Activated naive CD4-positive, alpha-beta T cell treated with Interleukin-2 at 50 U/mL for 16 hours (primary cell): ENCODE measurements at places on chromosomes 13 and 19.

DNA sequence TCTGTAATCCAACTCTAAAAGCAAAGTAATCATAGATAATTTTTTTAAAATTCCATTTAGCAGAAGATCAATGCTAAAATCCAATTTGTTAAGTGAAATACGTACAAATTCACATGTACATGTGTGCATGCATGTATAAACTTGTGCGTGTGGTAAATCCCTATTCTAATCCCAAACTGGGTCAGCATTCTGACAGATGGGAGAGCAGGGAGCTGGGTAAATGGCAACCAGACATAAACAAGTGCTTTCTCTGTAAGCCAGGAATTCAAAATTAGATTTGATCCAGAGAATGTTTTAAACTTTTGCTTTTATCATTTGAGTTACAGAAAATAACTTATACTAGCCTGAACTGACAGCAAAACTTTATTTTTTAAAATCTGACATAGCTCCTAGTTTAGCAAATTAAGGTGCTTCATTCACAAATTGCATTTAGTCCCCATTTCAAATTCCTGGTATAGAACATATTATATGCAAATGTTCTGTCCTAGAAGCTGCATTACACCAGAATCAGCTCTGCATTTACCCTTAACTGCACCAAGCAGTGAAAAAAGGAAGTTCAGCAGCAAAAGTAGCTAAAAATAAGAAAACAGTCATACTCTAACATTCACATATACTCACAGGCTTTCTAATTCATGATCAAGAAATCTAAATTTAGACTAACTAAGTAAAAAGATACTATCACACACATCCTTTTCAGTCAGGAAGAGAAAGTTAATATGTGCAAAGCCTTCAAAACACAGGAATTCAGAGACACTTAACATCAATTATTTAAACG, 32.6 kb downstream of the UBL3 start:
- DNase-seq, result no peak

- DNase-seq, result no peak
These were observed 24.8 kb downstream of the UPF1 start for GRCh38 chr19:18856385-18857126.

- DNase-seq, result no peak
These were observed 593 bp downstream of the ZNF135 start for GRCh38 chr19:58059671-58060078.

DNA sequence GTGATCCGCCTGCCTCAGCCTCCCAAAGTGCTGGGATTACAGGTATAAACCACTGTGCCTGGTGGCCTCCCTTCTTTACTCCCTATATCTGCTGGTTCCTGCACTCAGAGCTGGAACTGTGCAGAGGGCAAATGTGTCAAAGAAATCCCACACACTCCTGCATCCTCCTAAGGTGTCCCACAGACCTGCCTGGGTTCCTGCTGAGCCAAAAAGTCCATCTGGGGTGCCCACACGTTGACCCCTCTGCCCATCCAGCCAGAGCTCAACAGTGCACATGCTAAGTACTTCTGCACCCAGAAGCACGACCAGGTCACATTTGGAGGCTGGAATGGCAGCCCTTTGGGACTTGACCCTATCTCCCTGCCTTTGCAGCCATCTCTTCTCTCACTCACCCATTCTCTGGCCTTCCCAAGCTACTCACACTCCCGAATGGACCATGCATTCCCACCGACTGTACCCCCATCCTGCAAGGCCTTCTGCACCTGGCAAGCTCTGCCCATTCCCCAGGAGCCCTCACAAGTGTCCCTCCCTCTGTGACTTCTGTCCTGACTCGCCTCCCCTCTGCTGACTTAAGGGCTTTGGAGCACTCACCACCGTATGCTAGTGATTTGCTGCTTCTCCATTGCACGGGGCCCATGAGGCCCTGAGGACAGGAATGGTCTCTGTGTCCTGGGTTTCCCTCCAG, 152.1 kb downstream of the KCTD15 start:
- no peak for DNase-seq

GRCh38 chr19:13234518-13234917, 84.3 kb downstream of the IER2 start:
- peak; percentile 60 for DNase-seq

GRCh38 chr19:11457115-11457514, 21.7 kb downstream of the PRKCSH start:
- no peak for DNase-seq

DNA sequence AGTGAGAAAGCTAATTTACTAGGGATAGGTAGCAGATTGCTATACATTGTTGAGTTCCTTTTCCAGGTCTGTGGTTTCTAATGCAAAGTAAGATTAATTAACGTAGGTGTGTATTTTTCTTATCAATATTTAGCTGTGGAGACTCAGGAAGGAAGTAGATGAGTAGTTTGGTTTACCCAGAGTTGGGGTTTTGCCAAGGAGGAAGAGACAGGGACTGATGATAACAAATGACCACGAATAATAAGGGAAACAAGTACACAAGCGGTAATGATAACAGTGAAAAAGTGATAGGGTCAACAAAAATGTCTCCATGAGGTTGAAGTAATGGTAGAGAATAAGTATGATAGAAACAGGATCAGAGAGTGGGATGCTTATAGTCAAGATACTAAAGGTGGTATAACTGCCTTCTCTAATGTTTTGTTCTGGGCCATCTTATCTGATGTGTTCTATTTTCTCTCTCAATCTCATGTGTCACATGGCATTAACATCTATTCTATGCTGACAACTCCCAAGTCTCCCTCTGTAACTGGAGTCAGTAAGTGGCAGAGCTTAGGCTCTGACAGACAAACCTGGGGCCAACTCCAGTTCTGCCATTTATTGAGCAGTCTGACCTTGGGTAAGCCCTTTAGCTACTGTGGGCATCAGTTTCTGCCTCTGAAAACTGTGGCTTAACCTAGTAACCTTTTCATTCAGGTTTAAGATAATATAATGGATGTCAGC, 8.8 kb downstream of the OBI1 start:
- DNase-seq, result no peak

DNA sequence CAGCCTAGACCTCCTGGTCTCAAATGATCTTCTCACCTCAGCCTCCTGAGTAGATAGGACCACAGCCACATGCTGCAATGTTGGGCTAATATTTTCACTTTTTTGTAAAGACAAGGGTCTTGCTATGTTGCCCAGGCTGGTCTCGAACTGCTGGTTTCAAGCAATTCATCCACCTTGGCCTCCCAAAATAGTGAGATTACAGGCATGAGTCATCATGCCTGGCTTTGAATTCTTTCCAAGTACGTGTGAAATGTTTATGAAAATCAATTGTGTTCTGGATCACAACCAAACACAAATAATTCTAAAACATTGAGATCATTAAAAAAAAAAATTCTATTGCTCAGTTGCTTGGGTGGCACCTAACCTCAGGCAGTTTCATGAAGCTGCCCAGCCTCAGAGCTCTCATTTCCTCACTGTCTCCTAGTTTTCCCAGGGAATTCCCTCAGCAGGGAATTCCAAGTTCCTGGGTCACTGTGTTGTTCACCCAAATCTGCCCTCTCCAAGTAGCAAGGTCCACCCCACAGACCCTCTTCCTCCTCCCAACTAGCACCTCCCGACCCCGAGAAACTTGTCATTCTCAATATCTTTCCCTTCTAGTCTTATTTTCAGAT, 44.8 kb downstream of the ING1 start:
- no peak for DNase-seq

DNA sequence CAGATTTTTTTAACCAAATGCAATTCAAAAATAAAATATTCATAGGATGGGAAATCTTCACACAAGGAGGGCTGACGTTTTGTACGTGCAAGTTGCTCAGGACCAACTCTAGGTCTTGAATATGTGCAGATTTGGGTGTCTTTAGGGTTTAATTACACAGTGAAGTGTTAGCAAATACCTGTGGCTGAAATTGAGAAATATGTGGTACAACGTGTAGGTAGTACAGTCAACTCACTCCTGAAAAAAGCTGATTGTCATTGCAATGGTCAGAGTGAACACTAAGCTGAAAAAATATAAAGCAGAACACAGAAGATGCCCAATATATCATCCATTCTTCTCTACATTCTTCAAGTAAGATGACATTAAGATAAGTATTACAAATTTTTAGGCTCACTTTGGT, 314.3 kb downstream of the SLITRK1 start:
- no peak for DNase-seq

DNA sequence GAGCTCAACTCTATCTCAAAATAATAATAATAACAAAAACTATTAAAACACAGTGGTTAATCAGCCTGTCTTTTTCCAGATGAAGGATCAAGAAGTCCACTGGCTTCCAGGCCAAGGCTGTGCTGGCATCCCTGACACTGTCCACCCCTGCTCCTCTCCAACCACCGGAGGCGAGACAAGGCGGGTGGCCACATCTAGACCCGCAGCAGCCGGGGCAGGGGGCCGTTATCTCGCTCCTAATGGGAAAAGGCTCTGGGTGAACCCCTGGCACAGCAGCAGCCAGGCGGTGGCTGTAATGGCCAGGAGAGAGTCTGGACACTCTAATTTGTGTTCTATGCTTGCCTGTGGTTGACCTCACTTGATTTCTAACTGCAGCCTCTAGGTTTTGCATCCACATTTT, 158.0 kb upstream of the SOX1 start:
- DNase-seq, result no peak

- no peak for DNase-seq
These were observed 118.4 kb downstream of the RAB20 start for GRCh38 chr13:110442930-110443621.

DNA sequence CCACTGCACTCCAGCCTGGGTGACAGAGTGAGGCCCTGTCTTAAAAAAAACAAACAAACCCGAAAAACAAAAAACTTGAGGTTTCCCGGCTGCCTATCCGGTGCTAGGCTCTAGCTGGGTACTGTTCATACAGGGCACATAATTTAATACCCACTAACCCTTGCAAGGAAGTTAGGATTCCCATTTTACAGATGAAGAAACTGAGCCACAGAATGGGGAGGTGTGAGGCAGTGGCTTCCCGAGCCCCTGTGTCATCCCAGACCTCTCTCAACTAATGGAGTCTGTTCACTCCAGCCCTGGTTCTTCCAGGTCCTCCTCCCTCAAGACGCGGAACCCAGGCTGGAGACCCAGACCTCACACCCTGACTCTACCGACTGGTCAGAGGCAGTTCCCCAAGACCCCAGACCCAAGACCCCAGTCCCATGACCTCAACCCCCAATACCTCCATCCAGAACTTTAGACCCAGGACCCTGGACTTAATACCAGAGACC, 576 bp downstream of the APBA3 start:
- peak; percentile 10 for DNase-seq

- DNase-seq, result no peak
These were observed 13.0 kb downstream of the BRME1 start for GRCh38 chr19:13892870-13893269.

DNA sequence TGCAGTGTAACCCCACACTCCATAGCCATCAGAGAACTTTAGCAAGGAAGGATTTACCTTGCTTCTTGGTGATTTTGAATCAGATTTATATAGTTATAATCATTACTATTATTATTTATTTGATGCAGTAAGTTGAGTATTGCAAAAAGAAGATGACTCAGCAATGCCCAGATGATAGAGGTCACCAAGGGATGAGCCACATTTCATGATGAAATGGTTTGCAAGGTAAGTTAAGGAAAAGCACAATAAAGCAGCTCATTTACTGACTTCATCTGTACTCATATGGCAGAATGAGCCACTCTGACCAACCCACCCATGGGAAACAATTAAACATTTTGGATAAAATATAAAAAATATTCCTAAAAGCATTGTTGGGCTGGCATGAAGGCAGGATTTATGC, 59.1 kb downstream of the AKAP11 start:
- DNase-seq, result no peak

DNA sequence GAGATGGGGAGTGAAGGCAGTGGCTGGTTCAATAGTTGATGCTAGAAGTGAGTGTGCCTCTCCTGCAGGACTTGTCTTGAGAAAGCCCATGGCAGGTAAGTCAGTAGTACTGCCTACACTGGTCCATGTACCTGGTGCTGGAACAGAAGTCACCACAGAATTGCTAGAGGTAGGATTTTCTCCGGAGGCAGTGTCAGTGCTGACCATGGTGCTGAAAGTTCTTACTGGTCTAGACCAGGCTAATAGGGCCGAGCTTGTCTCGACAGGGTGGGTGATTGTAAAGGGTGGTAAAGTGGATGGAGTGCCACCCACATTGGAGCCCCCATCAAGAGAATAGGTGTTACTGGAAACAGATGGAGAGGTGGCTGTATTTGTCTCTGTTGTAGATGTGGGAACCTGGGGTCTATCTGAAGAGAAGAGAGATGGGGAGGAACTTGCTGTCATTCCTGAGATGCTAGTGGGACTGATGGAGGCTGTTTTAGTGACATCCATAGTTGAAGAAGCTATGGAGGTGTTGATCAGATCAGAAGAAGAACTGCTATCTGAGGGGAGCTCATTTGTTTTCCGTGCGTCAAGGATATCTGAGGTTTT, 36.6 kb downstream of the MUC16 start:
- DNase-seq, result no peak

- DNase-seq, result no peak
These were observed 556.3 kb downstream of the UQCRFS1 start for GRCh38 chr19:28656644-28657043.

DNA sequence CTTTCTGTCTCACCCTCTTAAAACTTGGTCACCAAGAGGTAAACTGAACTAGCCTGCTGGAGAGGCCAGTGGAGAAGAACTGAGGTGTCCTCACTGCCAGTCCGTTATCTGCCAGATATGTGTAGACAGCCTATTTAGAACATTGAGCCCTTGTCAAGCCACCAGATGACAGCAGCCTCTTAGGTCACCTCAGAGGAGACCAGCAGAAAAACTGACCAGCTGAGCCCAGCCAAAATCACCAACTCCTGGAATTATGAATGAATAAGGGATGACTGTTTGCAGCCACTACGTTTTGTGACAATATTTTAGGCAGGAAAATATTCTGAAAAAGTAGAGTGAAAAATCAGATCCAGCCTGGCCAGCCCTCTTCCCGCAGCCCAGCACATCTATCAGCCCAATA, 513.9 kb downstream of the DCT start:
- no peak for DNase-seq

DNA sequence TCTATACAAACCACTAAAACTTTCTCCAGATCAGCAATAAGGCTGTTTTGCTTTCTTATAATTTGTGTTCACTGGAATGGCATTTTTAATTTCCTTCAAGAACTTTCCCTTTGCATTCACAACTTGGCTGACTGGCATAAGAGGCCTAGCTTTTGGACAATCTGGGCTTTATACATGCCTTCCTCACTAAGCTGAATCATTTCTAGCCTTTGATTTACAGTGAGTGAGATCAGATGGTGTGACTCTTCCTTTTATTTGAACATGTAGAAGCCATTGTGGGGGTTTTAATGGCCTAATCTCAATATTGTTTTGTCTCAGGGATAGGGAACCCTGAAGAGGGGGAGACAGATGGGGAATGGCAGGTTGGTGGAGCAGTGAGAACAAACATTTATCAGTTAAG, 82.7 kb downstream of the FOXO1 start:
- DNase-seq, result no peak
